ENCODE measurements at places on chromosomes 6 and 20. TPM values are rescaled to one million over a fixed set of nuclear protein-coding genes. Genes with fewer than 3 reads are reported as not detected.

Gene GABRR1
- not detected for total RNA-seq

Gene GLP1R
- total RNA-seq = 0.05 TPM

Gene DNAH8
- total RNA-seq = 0.11 TPM

GRCh38 chr6:144418959-144419545, 133.9 kb downstream of the UTRN start:
- no peak for DNase-seq

- DNase-seq = no peak
Measured at GRCh38 chr6:97094376-97094775, 169.8 kb downstream of the KLHL32 start.

GRCh38 chr20:6061544-6061943, 7.7 kb upstream of the LRRN4 start:
- no peak for DNase-seq

Data from GM12878 (cell line).